ENCODE measurements at places on chromosomes 7 and 10.

GRCh38 chr10:72883861-72884260, 9.7 kb upstream of the OIT3 start:
- DNase-seq, result no peak

DNA sequence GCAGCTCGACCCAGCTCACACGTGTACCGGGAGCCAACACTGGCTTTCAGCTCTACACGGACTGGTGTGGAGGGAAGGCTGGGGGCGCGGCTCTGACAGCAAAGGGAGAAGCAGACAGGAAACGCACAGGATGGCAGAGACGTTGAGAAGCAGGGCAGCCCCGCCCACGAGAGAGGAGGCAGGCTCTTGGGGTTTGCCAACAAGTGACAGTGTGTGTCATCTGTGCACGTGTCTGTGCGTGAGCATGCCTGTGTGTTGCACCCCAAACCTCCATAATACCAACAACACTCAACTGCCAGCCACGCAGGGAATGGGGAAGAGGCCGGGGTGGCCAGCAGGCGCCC, 64.4 kb upstream of the PDGFA start:
- no peak for DNase-seq

DNA sequence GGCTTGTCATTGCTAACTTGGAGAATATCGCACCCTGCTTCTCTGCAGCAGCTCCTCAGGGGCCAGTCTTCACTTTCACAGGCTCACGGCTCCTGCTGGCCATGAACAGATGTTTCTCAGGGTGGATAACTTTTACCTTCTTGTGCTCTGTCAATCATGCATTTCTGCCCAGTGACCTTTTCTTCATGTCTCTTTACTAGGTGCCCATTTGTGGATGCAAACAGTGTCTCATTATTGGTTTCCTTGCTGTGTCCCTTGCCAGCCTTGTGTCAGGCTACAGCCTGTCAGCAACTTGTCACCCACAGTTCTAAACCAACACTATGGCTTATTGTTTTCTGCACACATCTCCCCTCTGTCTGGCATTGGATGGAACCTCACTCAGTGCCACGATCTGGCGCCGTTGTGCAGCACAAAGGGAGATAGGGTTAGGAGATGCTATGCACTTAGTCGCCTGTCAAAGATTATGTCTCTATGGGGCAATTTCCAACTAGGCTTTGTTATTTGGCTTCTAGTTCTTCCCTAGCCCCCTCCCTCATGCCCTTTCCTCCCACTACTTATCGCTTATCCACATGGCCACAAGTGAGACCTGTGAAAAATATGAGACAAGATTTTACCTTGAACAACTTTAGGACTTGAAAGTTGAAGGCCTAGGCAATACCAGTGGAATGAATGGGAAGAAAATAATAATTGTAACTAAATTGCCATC, 45.7 kb upstream of the NXPH1 start:
- no peak for DNase-seq

GRCh38 chr10:123564631-123565030, 101.5 kb upstream of the GPR26 start:
- no peak for DNase-seq

- DNase-seq, result no peak
These were observed 75.8 kb downstream of the NOC3L start for GRCh38 chr10:94286901-94287300.

DNA sequence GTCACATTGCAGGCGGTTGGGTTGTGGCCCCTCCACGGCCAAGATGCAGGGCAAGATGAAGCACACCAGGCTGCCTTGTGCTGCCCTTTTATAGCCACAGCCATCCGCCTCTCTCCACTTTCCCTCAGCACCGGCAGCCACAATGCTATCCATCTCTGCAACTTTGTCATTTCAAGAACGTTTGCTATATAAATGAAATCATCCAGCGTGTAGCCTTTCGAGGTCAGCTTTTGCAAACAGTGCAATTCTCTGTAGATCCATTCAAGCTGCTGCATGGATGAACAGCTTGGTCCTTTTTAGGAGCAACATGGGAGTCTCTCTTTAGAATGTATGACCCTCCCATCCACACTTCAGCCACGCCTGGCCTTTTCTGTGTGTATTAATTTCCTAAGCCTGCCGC, 6.4 kb upstream of the IL15RA start:
- DNase-seq, result no peak

DNA sequence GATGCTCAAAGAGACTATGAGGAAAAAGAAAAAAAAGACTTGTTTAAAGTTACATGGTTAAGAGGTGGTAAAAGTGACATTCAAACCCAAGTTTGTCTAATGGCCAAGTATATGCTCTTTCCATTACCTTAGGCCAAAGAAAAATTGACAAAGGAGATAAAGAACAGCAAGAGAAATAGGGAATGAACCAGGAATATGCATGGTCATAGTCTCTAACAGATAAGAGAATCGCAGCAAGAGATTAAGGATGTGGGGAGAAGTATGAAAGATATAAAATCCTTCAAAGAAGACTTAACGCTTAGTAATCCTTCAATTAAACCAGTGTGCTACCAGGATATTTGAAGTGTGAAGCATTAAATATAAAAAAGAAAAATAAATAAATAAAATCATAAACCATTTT, 23.2 kb upstream of the LRRN3 start:
- DNase-seq, result no peak

DNA sequence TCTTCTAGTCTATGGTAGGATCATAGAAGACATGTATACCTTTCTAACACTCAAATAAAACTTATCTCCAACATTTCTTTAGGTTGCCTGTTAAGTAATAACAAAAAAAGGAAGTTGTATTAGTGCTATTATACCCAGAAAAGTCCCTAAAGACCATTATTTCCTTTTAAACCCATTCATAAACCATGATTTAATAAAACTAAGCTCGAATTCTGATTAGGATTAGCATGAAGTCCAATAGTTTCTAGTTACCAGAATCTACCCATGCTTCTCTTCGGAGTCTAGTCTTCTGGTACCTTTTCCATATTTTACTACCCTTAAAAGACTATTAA, 62.7 kb downstream of the USP6NL start:
- DNase-seq, result no peak

- no peak for DNase-seq
These were observed 6.5 kb downstream of the CBX3 start for GRCh38 chr7:26208040-26208439.

GRCh38 chr10:44300666-44301649, 83.9 kb downstream of the CXCL12 start:
- no peak for DNase-seq

DNA sequence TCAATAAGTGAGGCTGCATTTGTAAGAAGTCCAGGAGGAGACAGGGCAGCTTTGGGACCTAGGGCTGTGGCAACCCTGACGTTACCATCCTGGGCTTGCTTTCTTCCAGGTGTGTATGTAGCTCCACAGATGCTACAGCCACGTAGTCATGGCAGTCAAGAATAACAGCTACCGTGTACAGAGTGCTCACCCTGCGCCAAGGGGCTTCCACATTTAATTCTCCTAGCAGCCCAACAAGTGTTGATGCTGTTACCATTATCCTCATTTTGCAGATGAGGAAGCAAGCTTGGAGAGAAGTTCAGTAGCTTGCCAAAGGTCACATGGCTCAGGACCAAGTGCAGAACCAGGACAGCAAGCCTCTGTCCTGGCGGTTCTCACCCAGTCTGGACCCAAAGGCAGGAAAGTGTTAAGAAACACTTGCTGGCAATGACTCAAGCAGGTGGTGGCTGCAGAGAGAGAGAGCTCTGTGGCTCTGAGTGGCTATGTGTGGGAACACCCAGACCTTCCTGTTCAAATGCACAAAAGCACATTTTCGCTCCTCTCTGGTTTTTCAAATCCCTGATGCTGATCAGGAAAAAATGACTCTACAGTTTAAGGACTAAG, 89.8 kb downstream of the CREM start:
- no peak for DNase-seq

DNA sequence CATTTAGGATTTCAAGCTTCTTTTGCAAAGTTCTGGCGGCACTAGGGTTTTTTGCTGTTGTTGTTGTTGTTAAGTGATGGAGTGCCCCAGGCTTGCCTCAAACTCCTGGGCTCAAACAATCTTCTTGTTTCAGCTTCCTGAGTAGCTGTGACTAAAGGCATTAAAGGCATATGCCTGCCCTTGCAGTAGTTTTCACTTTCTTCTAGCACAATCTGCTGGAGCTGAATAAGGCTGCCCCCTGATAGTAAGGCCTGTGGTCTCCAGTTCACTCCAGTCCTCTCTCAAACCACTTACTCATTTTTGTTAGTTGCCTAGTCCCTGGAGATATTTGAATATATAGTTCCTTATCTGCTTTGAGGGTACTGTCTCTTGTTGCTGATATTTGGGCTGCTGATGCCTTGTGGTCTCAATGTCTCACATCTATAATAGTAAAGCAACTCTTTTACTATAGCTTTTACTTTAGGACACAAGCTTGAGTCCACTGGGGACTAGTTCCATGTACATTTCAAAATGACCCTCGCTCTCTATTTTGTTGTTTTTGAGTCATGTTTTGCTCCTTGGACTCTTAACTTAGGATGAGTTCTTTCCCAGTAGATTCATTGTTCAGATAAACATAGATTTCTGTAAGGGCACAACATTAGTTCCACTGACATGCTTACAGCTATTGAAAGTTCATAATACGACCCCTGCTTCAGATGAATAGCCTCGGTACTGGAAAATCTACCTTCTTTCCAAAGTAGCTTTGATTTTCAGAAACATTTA, 25.5 kb downstream of the PHF14 start:
- DNase-seq, result no peak

- DNase-seq, result no peak
These were observed 473.6 kb downstream of the PARD3 start for GRCh38 chr10:34341473-34341872.

DNA sequence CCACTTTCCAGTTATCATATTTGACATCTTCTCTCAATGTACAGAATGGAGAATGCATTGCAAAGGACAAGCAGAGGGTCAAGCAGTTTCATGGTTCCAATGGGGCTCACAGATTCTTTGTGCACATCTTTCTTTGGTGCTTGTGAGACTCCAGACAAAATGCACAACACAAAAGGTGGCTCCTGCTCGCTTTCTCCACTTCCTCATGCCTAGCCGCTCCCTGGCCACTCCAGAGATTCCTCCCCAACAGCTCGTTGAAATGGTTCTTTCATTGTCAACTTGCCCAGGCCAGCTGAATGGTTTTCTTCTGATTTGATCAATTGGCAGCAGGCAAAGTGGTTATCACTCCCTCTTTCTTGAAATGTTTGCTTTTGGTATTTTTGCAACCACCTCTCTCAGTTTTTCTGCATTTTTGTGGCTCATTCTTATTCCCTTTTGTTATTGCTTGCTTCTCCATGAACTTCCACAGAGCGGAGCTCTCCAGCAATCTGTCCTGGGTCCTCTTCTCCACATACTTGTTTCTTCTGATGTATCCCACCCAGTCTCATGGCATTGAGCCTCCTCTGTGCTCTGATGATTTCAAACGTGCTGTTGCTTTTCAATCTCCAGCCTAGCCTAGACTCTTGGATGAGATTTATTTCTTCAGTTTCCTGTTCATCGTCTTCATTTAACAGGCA, 507.8 kb upstream of the MKI67 start:
- DNase-seq, result no peak

DNA sequence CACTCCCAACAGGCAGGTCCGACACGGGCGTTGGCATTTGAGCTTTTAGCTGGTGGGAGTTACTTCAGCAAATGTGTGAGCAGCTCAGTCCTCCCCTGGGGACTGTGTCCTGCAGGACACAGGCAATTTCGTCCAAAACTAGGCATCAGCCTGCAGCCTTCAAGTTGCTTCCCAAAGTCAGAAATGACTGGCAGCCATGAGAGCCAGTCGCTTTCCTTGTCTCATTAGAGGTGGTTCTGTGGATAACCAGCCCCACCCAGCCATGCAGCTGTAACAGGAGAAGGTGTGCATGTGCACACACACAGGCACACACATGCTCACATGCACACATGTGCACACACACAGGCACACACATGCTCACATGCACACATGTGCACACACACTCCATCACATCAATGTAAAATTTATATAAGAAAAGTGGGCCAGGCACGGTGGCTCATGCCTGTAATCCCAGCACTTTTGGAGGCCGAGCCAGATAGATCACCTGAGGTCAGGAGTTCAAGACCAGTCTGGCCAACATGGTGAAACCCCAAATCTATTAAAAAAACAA, 138.8 kb upstream of the TCERG1L start:
- DNase-seq, result no peak

GRCh38 chr10:5591336-5591824, 66.6 kb downstream of the CALML3 start:
- DNase-seq, result no peak

GRCh38 chr10:50346942-50347341, 95.6 kb upstream of the ASAH2 start:
- no peak for DNase-seq

DNA sequence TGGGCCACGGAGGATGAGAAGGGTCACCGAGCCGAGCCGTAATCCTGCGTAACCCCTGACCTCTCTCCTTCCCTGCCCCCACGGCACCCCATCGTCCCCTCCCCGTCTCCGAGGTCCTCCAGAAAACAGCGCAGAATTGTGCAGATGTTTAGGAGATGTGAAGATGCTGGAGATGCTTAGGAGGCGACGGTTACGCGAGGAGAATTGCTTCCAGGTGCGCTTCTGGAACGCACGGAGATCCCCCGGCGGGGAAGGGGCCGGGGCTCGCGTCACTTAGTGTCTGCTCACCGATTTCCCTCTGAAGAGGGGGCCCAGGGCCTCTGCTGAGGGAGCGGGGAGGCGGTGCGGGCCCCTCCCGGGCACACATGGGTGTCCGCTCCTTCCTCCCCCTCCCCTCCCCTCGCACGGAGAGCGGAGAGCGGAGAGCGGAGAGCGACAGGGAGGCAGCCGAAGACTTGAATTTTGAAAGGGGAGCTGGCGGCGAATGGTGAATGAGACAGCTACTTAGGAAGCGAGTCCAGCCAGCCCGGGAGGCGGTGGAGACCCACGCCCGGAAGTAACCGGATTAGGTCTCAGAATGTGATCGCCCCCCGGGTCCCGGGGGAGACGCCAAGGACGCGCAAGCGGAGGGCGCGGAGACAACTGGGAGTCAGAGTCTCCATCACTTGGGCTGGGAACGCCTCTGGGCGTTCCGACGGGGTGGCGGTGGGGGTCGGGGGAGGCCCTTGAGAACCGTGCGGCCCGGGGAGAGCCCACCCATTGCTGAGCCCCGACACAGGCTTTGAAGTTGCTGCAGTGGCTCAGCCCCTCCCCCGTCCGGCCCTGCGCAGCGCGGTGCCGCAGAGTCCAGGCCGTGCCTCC, 8.7 kb upstream of the EN2 start:
- DNase-seq, result no peak

- DNase-seq, result no peak
These were observed 24.2 kb upstream of the NFKB2 start for GRCh38 chr10:102371295-102371694.

- no peak for DNase-seq
These were observed 1.8 kb downstream of the GNG11 start for GRCh38 chr7:93923296-93923695.

DNA sequence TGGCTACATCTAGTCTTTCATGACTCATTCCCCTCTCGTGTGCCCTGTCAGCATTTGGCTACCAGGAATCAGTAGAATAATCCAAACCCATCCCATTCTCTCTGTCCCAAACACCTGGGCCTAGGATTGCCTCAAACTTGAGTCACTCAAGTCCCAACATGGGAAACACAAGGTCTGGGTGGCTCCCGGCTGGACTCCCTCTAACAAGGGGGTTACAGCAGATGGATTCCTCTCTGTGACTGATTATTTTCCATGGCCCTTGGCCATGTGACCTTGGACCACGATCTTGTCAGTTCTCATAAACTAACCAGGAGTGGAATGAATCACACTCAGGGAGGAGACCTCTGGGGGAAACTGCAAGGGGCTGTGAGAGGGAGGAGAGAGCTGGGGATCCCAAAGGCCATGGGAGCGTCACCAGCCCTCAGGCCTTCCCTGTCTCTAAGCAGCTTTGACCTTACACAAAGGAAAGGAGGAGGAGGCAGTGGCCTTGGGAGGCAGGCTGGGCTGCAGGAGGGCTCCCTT, 533.1 kb downstream of the KCNMA1 start:
- DNase-seq, result no peak

Measured in hematopoietic multipotent progenitor cell treated with erythropoietin and hydrocortisone succinate and interleukin-3 and kit ligand, for 15 days (in vitro differentiated cells).